Epithelial cell of esophagus (primary cell): ENCODE measurements at places on chromosomes 16 and 17.

DNA sequence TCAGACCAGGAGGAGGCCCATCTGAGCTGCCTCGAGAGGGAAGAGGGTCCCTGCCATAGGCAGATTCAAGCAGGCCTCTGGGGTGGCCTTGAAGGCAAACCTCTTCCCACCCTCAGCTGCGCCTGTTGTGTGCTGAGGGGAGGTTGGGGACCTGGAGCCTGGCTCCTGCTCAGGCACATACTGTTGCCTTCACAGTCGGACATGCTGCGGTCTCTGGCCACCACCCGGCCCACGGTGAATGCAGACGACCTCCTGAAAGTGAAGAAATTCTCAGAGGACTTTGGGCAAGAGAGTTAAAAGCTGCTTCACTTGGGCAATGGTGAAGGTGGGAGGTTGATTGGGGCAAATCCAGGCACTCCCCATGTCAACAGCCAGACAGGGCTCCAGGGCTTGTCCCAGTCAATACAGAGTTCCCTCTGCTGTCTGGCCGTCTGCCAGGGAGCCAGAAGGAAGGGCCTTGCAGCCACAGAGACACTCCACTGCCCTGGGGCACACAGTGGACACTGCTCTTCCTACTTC, 6.3 kb downstream of the PDF start:
- no peak for DNase-seq

DNA sequence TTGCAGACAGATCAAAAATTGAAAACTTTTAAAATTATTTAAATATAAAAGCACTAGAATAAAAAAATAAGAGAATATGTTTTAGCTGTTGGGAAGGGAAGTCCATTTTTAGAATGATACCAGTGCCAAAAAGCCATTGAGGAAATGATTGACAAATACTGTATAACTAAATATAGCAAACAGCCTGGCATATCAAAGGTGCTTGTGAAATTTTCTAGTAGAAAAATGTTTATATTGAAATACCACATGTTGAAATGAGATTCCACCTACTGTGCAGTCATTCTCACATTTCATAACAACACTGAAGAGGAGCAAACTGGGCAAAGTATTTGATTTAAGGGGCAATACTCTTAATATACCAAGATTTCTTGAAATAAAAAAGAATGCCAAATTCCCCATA, 183.5 kb downstream of the PHKB start:
- no peak for DNase-seq

- DNase-seq, result peak; percentile 33
Measured at GRCh38 chr16:75116081-75116910, at the start of gene LDHD. Gene LDHD, minus strand, starts transcription at chr16:75116780. Its CDS starts 60 bp downstream, at chr16:75116720.

DNA sequence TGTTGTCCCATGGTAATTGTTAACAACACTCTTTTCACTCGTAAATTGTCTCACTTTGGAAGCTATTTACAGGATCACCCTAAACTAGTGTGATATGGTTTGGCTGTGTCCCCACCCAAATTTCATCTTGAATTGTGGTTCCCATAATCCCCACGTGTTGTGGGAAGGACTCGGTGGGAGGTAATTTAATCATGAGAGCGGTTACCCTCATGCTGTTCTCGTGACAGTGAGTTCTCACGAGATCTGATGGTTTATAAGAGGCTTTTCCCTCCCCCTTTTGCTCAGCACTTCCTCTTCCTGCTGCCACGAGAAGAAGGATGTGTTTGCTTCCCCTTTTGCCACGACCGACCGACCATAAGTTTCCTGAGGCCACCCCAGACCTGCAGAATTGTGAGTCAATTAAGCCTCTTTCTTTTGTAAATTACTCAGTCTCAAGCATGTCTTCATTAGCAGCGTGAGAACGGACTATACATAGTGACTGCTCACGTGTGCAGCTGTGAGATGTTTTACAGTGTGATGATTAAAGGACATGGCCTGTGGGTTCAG, 34.4 kb downstream of the DNAH3 start:
- DNase-seq, result no peak

DNA sequence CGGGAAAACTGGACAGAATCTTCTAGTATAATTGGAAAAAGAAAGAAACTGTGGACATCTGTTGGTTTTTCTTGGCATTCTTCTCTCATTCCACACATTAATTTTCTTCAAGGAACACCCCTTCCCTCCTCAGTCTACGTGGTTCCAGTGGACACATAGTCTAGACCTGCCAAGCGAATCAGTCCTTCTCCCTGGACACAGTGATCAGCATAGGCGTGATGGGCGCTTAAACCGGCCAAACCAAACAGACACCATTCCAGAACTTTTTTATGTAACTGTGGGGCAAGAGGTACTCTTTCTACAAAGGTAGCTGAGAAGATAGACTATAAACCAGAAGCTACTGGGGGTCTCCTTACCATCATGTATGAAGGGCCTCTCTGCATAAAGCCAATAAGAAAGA, 121.8 kb upstream of the COX10 start:
- no peak for DNase-seq

DNA sequence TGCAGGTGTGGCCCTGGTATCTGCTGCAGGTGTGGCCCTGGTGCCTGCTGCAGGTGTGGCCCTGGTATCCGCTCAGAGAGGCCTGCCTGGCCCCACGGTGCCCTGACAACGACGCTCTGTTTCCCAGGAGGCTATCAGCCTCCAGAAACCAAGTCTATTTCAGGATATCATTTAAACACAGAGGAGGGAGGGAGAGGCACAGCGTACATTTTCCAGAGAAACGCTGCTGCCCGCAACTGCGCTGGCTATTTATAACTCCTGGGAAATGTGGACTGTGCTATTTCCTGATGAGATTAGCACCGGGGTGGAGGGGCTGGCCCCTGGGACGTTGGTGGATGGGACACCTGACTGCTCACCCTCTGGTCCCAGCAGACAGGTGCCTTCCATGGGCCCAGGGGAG, 22.5 kb downstream of the TIMM22 start:
- DNase-seq, result no peak
